ENCODE measurements at places on chromosomes 12 and 14. TPM values are rescaled to one million over a fixed set of nuclear protein-coding genes. Genes with fewer than 3 reads are reported as not detected.

Gene CRIP1
- total RNA-seq, result 7.5 TPM

Gene BICDL1
- total RNA-seq, result 0.09 TPM

Gene SSTR1
- 0.23 TPM for total RNA-seq

Gene FAM222A
- 2.1 TPM for total RNA-seq

Gene TPCN1
- total RNA-seq, result 28.1 TPM

Gene RD3L
- not detected for total RNA-seq

Gene PLEK2
- total RNA-seq, result 2.6 TPM

Gene DCTN2
- total RNA-seq, result 186 TPM

All from pericardium fibroblast (primary cell).